ENCODE measurements at places on chromosomes 6 and 20.

DNA sequence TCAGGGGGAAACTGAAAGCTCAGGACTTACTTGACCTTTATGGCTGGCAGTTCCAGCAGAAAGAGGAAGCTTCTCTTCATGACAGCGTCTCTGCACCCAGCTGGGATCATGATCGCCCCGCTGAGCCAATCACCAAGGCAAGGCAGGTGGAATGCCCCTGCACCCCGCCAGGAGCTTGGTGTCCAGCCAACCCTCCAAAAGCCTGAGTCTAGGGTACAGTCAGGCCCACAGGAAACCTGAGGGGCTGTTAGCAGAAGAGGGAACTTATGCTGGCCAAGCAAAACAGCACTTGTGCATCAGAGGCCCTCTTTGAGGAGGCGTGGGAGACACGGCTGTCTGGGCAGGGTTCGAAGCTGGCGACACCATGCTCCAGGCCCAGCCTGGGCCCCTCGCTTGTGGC lies 188.3 kb upstream of the GMDS start:
- no peak for DNase-seq

- no peak for DNase-seq
Observed at GRCh38 chr6:68313911-68314310, 321.2 kb upstream of the ADGRB3 start.

GRCh38 chr6:50635429-50635828 lies 77.9 kb upstream of the TFAP2D start:
- no peak for DNase-seq

GRCh38 chr20:10877342-10877741 lies 203.5 kb upstream of the JAG1 start:
- DNase-seq: no peak

GRCh38 chr20:1898482-1899240 lies 3.5 kb downstream of the SIRPA start:
- DNase-seq: no peak

DNA sequence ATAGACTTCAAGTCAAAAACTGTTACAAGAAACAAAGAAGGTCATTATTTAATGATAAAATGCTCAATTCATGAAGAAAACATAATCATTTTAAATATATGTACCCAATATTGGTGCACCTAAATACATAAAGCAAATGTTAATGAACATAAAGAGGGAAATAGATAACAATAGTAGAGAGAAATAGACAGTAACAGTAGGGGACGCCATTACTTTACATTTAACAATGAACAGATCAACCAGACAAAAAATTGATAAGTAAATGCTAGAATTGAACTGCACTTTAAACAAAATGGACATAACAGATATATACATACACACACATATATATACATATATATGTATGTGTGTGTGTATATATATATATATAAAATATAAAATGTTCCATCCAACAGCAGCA lies 37.4 kb downstream of the IL22RA2 start:
- DNase-seq: no peak

GRCh38 chr20:17570347-17571152 lies 675 bp downstream of the DSTN start:
- peak; percentile 16 for DNase-seq

- DNase-seq: no peak
Observed at GRCh38 chr6:131293472-131293911, 158.2 kb downstream of the AKAP7 start.

- DNase-seq: no peak
Observed at GRCh38 chr6:9272671-9273070, 837.3 kb upstream of the SLC35B3 start.

DNA sequence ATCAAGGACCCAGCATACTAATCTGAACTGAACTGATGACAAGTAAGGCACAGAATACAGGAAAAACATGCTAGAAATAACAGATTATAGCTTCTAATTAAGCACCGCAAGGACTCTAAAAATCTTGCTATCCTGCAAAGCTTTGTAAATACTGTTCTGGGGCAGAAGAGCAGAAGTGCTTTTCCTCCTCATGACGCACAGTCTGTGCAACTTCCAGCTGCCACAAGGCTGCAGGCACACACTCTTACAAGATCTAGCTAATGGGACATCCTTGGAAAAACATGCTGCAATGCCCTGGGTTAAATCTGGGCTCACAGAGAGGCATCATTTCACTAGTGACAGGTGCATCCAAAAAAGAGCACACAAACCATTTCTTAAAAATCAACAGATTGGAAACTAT lies 188.6 kb downstream of the GJA10 start:
- no peak for DNase-seq

- peak; percentile 15 for DNase-seq
Observed at GRCh38 chr6:105397987-105398386, 4.9 kb downstream of the PREP start.

DNA sequence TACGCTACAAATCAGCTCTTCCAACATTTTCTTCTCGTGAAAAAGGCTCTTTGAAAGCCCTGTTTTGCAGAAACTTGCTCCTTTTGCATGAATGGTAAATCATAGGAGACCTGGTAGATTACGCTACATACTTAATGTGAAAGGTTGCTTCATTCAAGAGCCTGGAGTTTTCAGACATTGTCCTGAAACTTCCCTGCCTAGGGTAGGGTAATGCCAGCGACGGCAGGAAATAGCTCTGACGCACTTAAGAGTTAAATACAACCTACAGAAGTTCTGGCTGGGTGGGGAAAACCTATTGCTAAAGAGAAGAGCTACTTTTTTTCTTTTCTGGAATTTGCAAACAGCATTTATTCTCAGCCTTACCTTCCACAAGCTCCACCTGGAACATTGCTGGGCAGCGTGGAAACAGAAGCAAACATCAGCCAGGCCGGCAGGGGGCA lies 144.5 kb downstream of the LPA start:
- peak; percentile 72 for DNase-seq

- DNase-seq: peak; percentile 26
Observed at GRCh38 chr6:158014505-158015187, 33.0 kb downstream of the SYNJ2 start.

- peak; percentile 1 for DNase-seq
Observed at GRCh38 chr6:99282479-99283062, 66.9 kb downstream of the FAXC start.

GRCh38 chr20:35497780-35498189 lies 31.7 kb downstream of the C20orf173 start:
- no peak for DNase-seq

- no peak for DNase-seq
Observed at GRCh38 chr6:116221911-116222310, 32.0 kb downstream of the TSPYL4 start.

DNA sequence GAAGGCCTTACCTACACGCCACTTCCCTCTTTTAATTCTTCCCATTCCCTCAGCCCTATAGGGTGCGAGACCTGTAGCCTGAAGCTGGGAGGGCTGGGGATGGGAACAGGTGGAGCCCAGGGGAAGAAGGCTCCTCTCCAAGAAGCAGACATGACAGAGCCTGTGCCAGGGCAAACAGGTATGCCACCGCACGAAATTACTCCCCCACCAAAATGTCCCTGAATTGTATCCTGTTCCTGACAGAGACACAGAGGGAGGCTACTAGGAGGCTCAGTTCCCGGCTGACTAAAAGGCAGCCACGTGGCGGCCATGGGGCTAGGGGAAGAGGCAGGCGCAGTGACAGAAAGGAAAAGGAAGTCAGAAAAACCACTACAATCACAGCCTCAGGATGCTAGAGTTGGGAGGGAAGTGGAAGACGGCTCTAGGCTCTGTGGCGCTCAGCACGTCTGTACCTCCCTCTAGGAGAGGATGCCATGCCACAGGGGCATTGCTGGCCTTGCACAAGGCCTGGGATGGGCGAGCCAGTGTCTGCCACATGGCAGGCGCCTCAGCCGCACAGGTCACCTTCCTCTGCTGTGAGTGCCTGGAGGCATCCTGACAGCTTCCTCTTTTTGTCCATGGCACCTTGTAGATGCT lies 27.7 kb downstream of the TFEB start:
- peak; percentile 53 for DNase-seq

- DNase-seq: no peak
Observed at GRCh38 chr6:16644540-16645250, 116.6 kb downstream of the ATXN1 start.

DNA sequence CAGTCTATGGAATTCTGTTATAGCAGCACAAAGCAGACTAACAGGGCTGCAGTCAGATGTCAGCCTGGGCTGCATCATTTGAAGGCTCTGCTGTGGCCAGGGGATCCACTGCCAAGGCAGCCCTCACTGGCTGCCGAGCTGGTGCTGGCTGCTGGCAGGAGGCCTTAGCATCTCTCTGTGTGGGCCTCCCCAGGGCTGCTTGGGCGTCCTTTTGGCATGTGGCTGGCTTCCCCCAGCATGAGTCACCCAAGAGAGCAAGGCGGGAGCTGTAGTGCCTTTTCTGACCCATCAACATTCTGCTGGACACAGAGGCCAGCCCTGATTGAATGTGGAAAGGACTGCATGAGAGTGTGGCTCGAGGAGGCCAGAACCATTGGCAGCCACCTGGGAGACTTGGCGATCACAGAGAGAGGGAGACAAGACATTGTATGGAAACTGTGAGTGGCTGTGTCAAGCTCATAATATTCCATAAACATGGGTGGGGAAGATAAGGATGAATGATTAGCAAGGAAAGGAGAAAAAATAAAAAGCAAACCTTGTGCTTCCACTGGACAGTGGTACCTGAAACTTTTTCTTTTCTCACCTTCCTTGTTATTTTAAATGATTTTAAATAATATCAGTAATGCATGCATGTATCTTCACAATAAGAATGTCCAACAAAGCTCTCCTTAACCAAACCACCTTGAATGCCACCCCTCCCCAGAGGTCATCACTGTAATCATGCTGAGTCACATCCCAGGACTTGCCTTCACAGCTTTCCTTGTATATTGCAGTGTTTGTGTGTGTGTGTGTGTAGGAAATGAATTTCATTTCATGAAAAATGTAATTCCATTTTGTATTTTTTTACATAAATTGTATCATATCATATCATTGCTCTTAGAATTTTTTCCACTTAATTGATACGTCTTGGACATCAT lies 55.0 kb upstream of the VSX1 start:
- no peak for DNase-seq

DNA sequence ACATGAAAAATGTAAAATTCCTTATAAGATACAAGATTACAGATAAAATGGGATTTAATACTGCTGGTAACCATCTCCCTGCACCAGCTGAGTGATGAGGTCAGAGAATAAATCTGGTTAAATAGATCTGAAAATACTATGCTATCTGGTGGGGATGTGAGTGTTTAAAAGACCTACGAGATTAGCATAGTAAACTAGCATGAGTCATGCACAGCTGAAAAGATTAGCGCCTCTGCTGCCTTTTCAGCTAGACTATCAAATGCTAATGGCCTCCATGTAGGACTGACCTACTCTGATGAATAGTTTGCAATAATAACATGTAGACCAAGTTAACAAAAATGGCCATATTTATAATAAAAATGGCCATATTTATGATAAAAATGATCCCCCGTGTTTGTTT lies 553.3 kb downstream of the C6orf118 start:
- no peak for DNase-seq

DNA sequence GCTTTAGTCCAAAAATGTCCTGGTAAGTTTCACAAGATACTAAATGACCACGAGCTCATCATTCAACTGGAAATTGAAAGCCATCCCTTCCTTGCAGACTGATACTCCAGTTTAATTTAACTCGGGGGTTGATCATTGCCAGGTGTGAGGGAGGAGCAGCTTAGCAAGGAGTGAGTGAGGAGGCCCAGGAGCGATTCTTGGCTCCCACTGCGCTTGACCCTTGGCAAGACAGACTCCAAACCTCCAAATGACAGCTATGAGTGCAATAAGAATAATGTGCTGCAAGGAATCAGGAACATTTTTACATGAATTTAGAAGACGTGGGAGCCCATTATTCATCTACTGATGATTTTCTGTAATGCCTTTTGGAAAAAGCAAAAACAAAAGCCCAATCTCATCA lies 64.9 kb downstream of the LAMA4 start:
- no peak for DNase-seq

DNA sequence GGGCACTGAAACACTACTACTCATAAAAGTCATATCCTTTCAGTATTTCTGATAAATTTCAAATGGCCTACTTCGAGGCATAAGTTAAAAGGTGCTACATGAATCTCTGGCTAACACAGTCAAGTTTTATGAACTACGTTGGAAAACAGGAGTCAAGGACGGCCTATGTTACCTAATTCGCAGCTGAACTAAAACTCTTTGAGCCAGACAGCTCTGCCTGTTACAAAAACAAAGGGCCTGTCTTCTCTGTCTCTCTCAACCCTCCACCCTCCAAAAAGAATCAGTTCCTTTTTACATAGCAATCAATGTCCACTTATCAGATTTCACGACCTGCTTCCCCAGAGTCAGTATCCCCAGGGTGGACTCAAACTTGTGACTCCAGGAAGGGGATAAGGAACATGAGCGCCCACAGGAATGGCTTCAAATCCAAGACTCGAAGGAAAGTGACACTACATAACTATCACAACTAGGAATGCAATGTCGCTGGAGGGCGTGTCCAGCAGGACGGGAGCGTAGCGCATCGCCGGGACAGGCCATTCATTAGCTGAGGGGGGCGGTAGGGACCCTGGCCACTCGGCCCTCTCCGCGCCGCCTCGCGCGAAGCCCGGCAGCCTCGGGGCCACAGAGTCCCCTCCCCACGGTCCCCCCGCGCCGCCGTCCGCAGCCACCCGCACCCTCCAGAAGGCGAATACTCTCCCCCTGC lies 591 bp downstream of the IBTK start:
- DNase-seq: peak; percentile 35

GRCh38 chr6:125700581-125701353 lies 48.7 kb upstream of the HEY2 start:
- no peak for DNase-seq

DNA sequence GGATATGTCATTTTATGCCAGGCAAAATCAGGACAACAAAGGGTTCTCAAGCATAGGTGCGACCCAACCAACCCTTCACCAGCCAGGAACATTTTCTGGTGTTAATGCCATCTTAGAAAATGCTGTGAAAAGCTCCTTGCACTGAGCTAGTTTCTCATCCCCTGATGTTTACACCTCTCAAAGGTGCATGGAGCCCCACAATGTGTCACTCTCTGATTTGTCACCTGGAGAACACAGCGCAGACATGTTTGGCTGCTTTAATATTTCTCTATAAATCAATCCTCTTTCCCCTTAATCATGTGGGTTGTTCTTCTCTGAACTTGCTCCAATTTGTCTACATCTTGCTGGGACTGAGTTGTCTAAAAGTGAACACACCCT lies 244.3 kb downstream of the TSHZ2 start:
- DNase-seq: no peak

- DNase-seq: peak; percentile 66
Observed at GRCh38 chr6:112235956-112236355, 18.4 kb downstream of the LAMA4 start.

- no peak for DNase-seq
Observed at GRCh38 chr20:5095931-5096330, 23.8 kb downstream of the PCNA start.

DNA sequence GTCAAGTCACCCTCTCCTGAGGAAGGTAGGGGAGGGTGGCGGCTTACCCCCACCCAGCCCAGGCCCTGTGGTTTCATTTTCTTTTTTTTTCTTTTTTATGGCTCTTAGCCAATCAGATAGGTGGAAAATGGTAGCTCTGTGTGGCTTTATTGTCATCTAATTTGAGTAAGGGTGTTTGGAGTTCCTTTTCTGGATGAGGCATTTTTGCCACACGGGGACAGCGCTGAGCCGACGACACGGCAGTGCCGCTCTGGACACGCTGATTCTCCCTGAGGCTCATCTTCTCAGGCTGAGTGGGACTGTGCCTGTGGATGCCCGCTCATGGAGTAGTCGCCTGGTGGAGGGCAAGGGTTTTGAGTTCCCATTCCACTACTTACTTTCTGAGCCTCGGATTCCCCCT lies 37.6 kb upstream of the ANGPT4 start:
- no peak for DNase-seq

Measured in activated CD4-positive, alpha-beta T cell treated with anti-CD3 and anti-CD28 coated beads, Interleukin-2, amount 50 U/mL, for 16 hours (primary cell).